NCI-H2029 treated with DMSO at 0.1 percent for 48 hours (cell line): ENCODE measurements at places on chromosomes 4 and X.

- DNase-seq = no peak
Measured at GRCh38 chr4:127463883-127464282, 168.9 kb upstream of the INTU start.

DNA sequence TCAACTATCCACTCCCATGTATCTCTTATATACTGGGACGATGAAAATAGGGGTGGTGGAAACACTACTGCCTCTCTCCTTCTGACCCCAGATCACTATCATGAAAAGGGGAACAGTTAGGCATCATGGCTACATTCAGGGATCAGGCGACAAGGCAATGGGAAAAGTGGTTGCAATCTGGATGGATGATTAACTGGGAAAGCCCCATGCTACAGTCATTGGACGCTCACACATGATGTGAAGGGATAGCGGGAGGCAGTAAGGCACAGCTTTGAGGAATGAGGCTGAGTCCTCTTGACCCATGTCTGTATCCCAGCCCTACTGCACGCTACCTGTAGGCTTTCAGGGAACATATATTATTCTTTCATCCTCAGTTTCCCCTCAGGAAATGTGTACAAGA lies 10.2 kb downstream of the GASK1B start:
- no peak for DNase-seq

GRCh38 chr4:63563288-63564014 lies 845.8 kb downstream of the TECRL start:
- no peak for DNase-seq

DNA sequence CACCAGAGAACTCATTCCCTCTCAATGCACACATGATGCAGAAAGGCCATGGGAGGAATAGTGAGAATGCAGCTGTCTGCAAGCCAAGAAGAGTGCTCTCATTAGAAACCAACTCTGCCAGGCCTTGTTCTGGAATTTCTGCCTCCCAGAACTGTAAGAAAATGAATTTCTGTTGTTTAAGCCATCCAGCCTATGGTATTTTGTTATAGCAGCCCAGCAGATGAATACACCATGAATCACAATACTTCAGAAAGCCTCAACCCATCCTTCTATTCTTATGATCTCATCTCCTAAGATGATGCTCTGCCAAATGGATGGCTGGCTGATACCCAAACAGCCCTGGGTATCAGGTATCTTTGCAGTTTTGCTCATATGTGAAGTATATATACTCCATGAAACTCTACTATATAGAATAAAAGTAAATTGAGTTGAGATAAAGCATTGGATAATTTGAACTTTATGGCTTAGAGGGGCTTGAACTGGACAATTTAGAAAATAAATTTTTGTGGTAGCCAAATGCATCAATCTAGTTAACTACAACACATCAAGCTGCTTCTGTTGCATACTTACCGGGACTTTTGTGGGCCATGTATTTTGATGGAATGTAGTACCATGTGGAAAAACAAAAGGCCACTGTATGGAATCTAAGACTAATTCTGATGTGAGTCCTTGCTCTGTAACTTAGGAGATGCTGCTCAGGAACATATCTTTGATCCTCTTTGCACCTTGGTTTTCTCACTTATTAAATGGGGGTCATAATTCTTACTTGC lies 245.9 kb downstream of the HS3ST1 start:
- DNase-seq = no peak

- no peak for DNase-seq
Measured at GRCh38 chrX:63718010-63718694, 66.9 kb downstream of the ARHGEF9 start.

DNA sequence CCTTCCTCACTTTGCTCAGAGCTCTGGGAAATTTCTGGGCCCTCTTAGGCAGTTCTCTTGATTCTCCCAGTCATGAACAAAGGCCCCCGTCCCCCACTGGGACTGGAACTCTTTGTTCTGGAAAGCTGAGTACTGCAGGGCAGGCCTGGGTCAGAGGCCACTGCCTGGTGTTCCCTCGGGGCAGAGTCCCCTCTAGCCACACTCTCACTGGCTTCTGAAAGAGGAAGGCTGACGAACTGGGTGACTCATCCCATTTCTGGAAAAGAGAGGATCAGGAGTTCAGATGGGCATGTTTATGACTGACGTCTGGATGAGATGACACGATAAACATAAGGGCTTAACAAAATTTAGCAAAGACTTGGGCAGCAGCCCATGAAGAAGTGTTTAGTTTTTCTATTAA lies 47.7 kb downstream of the DDX3X start:
- no peak for DNase-seq

DNA sequence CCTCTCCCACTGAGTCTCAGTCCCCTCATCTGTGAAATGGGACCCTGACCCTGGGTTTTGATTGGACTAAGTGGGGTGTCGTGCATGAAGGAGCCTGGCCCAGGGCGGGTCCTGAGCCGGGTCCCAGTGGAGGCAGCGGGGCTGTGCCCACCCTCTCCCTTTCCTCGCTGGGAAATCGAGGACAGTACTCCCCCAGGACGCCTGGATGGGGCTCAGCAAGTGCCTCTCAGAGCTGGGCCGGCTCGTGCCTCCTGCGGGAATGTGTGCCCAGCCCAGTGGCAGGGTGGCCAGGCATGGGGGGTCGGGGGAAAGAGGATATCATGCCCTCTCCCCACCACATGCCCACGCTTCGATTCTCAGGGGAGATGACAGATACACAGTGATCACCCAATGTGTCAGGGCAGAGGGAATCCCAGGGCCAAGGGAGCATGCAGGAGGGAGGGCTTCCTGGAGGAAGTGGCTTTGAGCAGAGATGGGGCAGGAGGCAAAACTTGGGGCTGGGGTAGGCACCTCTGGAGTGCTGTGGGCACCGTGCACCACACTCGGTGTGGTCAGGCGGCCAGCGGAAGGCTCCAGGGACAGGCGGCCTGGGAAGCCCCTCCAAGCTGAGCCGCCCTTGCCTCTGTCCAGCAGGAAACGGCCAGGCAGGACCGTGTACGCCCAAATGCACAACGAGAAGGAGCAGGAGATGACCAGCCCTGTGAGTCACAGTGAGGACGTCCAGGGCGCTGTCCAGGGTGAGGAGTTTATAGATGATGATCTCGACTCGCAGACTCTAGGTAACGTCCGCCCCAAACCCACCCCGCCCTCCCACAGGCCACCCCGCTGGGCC lies 203.0 kb downstream of the AFAP1 start:
- no peak for DNase-seq

DNA sequence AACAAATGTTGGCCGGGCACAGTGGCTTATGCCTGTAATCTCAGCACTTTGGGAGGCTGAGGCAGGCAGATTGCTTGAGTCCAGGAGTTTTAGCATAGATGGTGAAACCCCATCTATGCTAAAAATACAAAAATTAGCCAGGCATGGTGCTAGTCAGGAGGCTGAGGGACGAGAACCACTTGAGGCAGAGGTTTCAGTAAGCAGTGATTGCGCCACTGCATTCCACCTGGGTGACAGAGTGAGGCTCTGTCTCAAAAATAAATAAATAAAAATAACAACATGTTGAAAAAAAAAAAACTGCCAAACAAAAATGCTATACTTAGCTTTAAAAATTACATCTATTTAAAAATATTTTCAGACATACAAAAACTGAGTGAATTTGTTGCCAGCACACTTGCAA lies 374.2 kb upstream of the SMIM31 start:
- no peak for DNase-seq
